KG1 (cell line): ENCODE measurements at places on chromosomes 4 and X.

- DNase-seq = no peak
Observed at GRCh38 chrX:28590396-28590795, 3.1 kb downstream of the IL1RAPL1 start.

DNA sequence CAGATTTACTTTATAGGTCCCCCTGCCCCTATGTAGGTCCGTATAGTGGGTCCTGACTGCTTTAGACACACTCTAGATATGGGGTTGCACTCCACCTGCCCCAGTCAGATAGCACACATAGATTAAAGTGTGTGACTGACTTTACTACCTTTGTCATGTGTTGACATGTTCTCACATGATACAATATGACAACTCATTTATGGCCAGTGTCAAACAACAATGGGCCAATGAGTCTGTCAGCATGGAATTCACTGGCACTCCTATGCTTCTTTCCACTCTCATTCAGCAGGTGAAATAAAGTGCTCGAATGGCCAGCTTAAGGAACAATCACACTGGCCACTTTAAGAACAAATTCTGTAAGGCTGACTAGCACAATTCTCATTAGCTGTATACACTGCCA is 23.8 kb upstream of the FMR1NB start:
- DNase-seq = no peak

DNA sequence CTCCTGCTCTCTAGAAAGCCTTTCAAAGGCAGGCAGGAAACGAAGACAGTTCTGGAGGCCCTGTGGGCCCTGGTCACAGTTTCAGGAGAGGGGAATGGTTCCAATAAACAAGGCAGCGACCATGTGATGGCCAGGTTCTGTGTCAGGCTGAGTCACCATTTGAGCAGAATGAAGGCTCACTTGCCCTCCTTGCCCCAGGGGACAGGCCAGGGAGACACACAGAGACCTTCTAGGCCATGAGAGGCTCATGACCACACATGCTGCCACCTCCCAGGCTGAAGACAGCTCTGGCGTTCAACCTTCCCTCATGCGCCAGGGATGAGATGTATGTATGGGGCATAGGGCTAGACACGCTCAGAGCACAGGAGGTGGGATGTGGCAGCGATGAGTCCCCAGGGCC is 22.9 kb upstream of the TRIM2 start:
- no peak for DNase-seq

DNA sequence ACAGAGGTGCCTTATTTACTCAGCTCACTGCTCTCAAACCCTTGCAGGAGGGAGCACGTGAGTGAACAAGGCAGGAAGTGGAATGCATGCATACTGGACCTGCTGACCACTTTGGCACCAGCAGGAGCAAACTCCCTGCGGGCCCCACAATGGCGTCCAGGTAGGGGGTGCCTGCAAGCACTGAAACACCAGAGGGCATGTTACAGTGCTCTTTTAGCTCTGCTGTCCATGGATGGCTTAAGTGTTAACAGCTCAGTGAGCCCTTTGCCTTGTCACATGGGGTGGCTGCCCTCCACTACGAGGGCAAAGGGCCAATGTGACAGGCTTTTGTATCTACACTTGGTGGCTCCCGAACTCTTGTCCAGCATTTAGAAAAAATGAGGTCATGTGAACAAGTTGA is 199.5 kb upstream of the UGT8 start:
- no peak for DNase-seq

DNA sequence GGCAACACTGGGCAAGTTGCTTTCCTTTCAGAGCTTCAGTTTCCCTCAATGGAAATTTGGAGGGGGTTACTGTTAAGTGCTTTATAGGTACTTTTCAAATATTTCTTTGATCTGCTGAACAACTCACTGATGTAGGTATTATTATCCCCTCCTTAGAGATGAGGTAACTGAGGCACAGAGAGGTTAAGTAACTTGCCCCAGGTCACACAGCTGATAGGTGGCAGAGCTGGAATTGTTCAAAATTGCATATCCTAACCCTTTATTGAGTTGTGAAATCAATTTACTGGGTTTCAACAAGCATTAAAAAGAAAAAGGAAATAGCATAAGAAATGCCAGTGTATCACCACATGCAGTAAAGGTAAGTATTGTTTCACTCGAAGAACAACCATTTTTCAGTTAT is 6.6 kb downstream of the PPP1R3F start:
- no peak for DNase-seq

GRCh38 chr4:47538111-47538824 is 53.2 kb downstream of the ATP10D start:
- DNase-seq = no peak

GRCh38 chr4:10333942-10334341 is 123.3 kb downstream of the ZNF518B start:
- no peak for DNase-seq

DNA sequence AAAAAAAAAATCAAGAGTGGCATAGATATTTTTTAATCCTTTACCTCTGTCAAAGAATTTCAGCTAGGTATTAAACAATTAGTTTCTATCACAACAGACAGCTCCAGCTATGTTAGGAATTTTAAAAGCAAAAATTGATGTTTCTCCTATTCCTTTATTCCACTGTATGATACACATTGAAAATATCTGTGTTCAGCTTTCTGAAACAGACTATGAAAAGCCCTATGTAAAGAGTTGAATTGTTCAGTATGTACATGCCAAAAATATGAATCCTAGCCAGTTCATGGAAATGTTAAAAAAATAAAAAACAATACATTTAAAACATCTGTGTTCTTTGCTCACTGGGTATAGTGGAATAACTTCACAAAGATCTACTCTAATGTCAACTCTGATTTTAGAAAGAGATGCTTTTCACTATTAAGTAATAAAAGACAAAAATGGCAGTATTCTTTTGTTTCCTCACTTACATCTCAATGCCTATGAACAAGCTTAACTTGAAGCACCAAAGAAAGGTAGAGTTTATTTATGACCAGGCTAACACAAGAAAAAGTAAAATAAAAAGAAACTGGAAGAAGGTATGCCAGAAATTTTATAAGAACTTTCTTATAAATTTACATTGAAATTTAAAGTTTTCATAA is 32.1 kb downstream of the FBXW7 start:
- DNase-seq = no peak

- DNase-seq = no peak
Observed at GRCh38 chr4:71907782-71908181, 123.9 kb upstream of the GC start.

DNA sequence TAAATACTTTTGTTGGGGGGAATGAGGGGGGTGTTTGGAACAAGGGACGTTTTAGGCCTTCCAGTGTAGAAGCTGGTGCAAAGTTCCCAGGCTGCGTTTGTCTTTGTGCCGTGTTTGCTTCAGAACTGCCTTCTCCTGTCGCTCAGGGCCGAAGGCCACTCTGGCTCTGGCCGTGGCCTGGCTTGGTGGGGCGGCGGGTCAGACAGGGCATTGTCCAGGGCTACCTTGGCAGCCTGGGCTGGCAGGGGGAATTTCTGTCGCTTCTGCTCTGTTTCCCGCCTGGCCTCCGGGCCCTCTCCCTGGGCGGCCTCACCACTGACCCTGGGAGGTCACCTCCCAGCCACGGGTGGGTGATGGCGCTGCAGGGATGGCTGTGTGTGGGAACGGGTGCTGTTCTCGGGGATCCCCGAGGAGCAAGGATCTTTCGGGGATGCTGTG is 140.0 kb downstream of the COL4A6 start:
- no peak for DNase-seq

- no peak for DNase-seq
Observed at GRCh38 chrX:50913520-50913919, 3.0 kb downstream of the BMP15 start.

- DNase-seq = no peak
Observed at GRCh38 chrX:9211269-9211668, 177.3 kb upstream of the FAM9B start.

DNA sequence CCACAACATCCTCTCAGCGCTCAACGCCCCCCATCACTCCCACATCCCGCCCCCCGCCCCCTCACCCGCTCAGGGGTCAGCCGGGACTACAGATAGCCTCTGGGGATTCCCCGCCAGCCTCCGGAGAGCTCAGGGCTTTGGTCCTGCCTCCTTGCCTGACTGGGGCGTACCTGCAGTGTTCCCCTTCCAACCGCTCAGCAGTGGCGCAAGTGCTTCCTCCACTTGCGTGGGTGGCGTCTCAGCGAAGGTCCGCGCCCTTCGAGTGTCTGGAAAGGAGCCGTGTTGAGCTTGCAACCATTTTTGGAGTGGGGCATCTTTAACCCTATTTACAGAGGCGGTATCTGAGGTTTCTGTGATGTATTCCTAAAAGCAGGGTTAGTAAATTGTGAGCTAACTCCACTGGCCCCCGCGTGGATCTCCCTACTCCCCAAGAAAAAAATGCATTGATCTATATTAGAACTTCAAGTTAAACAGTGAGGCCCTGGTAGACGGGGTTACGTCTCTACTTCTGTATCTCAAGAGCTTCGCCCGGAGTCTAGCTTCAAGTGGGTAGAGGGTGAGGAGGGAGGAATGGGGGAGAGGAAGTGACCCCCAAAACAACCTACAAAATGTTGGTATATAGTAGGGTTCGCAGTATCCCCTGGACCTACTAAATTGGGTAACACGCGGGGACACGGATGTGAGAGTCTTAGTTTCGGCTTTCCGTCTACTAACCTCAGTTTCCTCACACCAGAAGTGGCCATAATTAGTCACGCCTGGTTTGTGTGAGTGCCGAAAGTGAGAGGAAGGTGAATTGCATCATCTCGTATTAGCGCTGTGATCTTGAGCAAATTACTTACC is 16.1 kb downstream of the NKX3-2 start:
- DNase-seq = peak; percentile 23
